ENCODE measurements at places on chromosomes 2 and 18.

- no peak for DNase-seq
Observed at GRCh38 chr2:120246546-120247300, 5.9 kb upstream of the RALB start.

- DNase-seq: no peak
Observed at GRCh38 chr2:15753811-15754702, 162.4 kb downstream of the DDX1 start.

DNA sequence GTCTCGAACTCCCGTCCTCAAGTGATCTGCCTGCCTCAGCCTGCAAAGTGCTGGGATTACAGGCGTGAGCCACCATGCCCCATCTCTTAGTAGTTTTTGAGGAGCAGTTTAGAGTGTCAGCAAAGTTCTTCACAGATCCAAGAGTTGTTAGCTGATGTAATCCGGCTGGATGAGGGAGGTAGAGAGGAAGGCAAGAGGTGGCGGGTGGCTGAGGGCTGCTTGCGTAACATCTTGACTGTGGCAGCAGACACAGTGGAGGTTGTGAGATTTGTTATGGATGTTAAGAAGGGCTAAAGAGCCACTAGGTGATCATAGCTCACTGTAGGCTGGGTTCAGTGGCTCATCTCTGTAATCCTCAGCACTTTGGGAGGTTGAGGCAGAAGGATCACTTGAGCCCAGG is 19.5 kb upstream of the FAM136A start:
- no peak for DNase-seq

DNA sequence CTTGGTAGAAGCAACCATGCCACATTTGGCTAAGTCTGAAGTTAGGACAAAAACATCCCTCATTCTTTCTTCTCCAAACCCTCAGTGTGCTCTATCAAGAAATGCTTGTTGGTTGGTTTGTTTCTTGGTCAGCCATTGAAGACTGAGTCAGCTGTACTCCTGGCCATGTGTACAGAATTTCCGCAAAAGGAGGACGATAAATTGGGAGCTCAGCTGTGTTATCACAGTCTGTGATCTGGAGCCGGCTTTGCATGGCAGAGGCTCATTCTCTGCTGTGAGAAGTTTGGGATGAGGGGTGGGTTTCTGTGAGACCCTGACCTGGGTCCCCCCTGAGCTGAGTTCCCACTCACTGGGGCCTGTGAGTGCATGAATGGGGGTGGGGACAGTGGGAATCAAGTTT is 26.3 kb upstream of the E2F6 start:
- DNase-seq: no peak

DNA sequence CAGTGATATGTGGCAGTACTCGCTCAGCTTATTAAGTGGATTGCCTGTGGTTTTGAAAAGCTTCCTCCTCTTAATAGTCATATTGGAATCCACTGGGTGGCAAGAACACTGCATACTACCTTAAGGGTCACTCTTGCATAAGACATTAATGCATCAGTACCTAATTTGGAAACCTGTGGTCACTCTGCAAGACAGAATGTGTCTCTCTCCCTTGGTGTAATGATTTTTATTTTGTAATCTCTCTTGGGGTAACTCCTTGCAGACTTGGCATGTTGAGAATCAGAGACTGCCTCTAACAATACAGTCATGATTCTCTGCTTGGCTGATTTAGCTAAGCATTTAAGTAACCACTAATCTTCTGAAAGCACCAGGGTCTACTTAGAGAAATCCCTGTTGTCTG is 33.0 kb upstream of the IER3IP1 start:
- no peak for DNase-seq

DNA sequence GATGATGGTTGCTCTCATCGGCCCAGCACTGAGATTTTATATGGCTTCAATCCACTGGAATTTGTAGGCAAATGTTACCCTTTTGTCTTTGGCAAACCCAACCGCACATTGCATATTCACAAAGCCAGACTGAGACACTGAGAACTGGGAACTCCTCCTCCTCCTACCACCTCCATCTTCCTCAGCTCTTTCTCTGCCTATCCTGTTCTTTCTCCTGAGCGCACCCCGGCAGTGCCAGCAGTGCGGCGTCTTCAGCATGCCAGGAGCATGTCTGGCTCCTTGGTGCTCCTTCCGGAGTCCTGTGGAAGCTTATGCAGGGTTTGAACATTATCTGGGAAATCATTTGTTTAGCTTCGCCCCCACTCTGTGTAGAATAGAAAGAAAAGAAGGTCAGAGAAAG is 50.8 kb downstream of the TRIB2 start:
- no peak for DNase-seq
